ENCODE measurements at places on chromosomes 12 and 14.
A peak's percentile ranks its signal among the peaks of the same experiment; 100 is the strongest.

DNA sequence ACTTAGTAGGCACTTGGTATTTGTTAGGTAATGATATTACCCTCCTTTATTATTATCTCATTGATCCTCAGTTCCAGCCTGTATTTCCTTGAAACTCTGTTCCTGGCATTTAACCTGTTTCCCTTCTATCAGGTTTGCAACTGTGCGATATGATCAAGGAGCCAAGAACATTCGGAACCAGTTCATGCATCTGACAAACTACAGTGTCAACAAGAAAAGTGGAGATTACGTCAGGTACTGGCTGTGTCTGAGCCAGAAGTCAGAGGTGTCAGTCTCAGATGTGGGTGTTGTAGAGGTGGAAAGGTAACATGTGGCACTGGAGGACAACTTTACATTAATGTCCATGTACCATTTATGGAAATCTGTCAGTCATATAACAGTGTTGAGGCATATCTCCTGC lies 56.7 kb downstream of the TTLL5 start:
- DNase-seq = no peak

- no peak for DNase-seq
Observed at GRCh38 chr14:105492971-105493871, 2.2 kb downstream of the TEDC1 start.

- DNase-seq = no peak
Observed at GRCh38 chr14:106200541-106201315, 674.3 kb downstream of the TMEM121 start.

- peak; percentile 24 for DNase-seq
Observed at GRCh38 chr14:91835920-91836843, 31.2 kb downstream of the TC2N start.

- DNase-seq = no peak
Observed at GRCh38 chr12:69102856-69103255, 136.5 kb upstream of the CPSF6 start.

DNA sequence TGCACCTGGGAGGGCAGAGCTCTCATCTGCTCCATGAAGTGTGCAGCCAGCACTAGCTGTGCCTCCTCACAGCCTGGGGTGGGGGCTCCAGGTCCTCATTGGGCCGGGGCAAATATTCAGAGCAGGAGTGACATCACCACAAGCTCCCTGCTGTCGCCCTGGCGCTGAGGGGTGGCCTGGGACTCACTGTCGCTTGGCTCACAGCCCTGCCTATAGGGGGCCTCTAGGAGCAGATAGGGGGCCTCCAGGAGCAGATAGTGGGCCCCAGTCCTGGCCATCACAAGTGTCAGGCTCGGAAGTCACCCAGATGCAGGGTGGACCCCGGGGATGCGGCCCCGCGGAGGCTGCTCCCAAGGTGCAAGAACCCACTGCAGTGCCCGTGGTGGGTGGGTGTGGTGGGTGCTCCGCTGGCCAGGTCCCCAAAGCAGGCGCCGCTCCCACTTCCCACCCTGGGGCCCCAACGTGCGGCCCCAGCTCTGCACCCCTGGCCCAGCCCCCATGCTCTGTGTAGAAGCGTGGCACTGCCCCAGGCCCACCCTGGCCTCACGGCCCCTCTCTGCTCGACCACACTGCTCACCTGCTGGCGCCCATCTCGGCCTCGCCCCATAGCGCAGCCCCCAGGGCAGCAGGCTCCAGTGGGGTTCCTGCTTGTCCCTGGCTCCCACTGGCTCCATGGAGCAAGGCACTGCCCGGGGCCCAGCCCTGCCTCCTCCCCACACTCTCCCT lies 18.0 kb downstream of the SYNJ2BP start:
- no peak for DNase-seq

GRCh38 chr14:97380539-97380941 lies 583.4 kb downstream of the VRK1 start:
- DNase-seq = no peak

DNA sequence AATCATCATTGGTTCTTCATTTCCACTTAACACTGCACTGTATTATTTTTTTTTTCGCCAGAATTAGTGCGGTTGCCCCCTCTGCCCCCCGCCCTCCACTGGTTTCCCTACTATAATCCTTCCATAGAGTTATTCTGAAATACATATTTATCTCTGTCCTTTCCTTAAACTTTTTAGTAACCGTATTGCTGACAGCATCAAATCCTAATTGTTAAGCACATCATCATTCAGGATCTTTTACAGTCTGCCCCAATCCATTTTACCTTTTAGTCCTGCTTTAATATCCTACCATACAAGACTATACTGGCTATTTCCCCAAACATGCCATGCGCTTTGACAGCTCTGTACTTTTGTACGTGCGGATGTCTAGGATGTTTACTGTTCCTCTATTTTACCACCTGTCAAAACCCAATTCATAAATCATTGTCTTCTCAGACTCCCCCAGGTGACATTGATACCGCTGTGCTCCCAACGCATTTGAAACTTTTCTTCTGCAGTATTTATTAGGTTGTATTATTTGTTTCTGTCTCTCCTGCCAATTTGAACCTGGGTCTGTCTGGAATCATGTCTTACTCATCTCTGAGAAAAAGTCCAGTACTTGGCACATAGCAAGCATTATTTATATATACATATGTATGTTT lies 1.0 kb downstream of the FGFR1OP2 start:
- DNase-seq = no peak

- DNase-seq = no peak
Observed at GRCh38 chr14:79426103-79426755, 785.1 kb downstream of the DIO2 start.

DNA sequence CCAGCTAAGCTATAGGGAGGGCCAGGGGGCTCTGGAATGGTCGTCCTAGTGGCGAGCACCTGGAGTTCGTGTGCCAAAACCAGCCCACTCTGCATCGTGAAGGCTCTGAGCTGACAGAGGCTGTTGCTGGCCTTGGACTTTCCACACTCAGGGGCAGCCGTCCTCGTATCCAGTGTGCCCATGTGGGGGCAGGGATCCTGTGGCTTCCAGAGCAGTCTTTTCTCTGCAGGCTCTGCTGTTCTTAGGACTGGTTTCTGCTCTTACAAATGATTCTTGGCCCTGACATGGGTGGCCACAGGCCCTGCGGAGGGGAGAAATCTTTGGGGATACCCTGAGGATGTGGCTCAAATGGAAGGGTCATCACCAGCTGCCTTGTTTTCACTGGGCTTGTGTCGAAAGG lies 177.4 kb upstream of the FKBP4 start:
- no peak for DNase-seq

DNA sequence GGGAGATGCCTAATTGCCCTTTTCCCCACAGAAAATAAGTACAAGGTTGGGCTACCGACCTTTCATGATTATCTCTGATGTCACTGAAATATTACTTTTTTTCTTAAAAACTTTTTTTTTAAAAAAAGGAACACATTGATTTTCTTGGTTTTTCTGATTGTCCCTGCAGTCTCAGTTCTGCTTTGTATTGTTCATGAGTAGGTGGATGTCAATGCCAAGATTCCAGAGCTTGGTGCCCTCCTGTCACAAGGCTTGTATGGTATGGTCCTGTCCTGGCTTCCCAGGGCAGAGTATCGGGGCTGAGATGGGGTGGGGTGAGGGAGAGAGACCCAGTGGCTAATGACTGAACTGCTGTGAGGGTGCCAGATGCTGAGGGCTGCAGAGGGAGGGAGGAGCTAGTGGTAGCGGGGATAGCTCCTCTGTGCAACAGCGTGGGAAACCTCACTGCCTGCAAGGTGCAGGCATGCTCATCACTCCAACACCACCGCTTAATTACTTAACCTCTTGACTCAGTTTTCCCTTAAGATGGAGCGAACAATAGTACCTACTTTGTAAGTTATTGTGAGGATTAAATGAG lies 4.4 kb upstream of the CTDSP2 start:
- DNase-seq = no peak
